Activated naive CD4-positive, alpha-beta T cell treated with Interleukin-2 at 50 U/mL for 16 hours (primary cell): ENCODE measurements at places on chromosomes 16 and 17.

DNA sequence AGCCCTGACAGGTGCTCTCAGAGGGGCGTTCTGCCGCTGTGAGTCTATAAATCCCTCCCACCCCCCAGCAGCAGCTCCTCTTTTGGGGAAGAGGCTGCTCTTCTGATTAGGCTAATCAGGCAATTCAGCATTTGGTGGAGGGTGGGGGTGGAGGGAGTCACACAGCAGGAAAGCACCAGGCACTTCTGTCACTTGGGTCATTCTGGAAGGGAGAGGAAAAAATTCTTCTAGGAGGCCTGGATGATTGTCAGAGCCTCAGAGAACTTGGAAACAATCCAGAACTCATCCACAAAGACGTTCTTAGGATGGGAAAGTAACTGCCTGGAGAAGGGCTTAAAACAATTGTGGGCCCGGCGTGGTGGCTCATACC, 7.3 kb upstream of the SSTR2 start:
- no peak for DNase-seq

- no peak for DNase-seq
Observed at GRCh38 chr16:19432429-19432828, 14.7 kb downstream of the TMC5 start.

GRCh38 chr16:19094542-19095365, 19.0 kb upstream of the ITPRIPL2 start:
- no peak for DNase-seq

DNA sequence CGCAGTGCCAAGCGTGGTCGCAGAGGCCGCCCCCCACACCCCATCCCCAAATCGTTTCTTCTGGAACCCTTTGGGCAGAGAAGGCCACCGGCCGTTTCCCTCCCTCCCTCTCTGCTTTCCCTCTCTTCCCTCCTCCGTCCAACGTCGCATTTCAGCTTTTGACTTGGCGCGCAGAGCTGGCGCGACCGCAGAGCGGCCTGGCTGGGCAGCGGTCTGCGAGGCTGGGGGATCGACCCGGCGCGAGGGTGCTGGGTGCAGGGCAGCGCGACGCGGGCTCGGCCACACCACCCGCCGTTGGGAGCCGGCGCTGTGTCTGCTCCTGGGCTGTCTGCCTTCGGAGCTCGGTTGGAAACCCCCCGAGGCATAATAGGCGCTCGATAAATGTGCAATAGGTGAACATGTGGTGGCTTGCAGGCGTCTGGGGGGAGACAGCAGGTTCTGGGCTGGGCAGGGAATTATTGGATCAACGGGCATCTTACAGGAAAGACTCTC, 2.8 kb upstream of the NTN3 start:
- DNase-seq: no peak

- no peak for DNase-seq
Observed at GRCh38 chr17:81013642-81014041, 21.3 kb upstream of the BAIAP2 start.

DNA sequence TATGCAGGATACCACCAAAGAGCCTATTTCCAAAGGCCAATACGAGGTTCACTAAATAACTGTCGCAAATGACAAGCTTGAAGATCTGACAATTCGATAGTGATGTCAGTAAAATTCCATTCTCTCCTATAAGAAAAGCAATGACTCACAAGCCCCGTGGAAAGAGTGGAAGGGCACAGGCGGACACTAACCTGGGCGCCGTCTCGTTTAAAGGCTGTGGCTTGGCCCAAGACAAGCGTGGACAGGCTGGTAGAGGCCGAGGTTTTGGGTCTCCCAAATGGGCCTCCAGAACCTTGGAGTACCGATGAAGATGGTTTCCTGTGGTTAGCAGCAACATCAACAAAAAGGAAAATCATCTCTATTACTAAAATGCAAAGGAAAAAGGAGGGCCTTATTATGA, 16.5 kb upstream of the SLC38A8 start:
- DNase-seq: no peak

DNA sequence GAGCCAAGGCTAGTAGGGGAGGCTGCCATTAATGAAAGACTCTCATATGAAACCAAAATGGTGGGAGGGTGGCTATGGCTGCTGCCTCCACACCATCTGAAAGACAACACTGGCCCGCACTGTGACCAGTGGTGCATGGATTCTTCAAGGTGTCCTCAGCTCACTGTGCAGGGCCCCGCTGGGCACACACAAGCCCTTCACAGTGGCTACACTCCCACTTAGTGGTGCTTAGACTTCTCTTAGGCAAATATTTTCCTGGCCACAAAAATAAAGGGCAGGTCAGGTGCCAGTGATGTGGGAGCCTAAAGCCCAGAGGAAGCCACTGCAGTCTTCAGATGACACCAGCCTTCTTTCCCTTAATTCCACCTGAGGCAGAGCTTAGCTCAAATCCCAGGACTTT, 38.1 kb upstream of the IRX3 start:
- DNase-seq: no peak

DNA sequence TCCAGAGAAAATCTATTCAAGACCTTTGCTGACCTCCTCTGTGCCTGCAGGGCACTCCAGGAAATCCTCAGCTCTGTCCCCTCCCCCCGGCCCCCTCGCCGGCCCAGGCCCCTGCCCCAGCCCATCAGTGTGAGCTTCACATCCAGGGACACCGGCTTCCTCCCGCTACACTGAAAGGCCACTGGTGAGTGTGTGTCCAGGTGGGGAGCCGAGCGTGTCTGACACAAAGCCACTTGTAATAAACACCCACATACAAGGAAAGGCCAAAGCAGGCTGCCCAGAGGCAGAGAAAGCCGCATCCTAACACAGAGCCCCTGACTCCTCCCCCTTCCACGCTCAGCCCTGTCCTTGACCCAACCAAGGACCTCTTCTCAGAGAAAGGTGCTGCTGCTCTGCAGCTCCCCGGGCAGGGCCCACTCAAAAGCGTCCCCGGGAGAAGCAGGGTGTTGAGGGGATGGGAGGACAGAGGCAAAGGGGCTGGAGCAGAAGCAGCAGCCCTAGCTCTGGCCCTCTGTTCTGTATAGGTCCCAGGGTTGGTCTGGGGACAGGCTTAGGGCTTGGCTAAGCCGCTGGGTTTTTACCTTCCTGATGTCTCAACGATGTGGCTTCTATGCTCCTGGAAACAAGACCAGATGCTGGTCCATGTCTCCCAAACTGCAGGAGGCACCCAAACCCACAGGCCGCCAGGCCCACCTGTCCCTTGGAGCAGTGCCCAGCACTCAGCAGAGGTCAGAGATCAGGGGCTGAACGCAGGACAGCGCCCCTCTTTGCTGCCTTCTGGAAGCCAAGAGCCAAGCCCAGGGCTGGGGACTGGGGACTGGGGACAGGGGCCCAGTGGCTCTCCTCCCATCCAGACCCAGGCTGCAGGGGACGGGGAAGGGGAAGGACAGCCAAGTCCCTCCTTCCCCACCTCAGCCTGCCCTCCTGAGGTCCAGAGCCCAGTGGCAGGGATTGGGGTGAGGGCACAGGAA, 15.3 kb downstream of the MNT start:
- no peak for DNase-seq

GRCh38 chr16:27571433-27572326, 21.7 kb downstream of the KATNIP start:
- no peak for DNase-seq

DNA sequence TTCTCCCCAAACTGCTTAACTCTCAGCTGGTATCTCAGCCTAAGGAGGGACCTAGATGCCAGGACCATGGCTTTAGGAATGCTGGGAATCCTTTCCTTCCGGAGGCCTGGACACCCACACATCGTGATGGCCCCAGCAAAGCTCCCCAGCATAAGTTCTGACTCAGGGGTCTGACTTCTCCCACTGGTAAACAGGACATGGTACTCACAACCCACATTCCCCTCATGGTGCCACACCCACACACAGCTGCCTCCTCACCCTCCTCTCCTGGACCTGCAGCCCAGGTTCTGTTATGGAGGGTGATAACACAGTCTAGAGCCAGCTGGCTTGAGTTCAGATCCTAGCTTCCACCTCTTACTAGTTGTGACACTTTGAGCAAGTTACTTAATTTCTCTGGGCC, 719 bp upstream of the RNF227 start:
- DNase-seq: no peak

- no peak for DNase-seq
Observed at GRCh38 chr16:1387331-1387730, 27.2 kb downstream of the UNKL start.

- no peak for DNase-seq
Observed at GRCh38 chr16:31085411-31085810, 3.3 kb downstream of the PRSS53 start.

- DNase-seq: no peak
Observed at GRCh38 chr17:32964541-32964940, 27.1 kb upstream of the SPACA3 start.

- no peak for DNase-seq
Observed at GRCh38 chr17:55186937-55187770, 77.6 kb upstream of the HLF start.

- DNase-seq: no peak
Observed at GRCh38 chr17:57480438-57481196, 224.3 kb downstream of the MSI2 start.

- DNase-seq: no peak
Observed at GRCh38 chr17:78933959-78934568, 8.9 kb upstream of the TIMP2 start.

DNA sequence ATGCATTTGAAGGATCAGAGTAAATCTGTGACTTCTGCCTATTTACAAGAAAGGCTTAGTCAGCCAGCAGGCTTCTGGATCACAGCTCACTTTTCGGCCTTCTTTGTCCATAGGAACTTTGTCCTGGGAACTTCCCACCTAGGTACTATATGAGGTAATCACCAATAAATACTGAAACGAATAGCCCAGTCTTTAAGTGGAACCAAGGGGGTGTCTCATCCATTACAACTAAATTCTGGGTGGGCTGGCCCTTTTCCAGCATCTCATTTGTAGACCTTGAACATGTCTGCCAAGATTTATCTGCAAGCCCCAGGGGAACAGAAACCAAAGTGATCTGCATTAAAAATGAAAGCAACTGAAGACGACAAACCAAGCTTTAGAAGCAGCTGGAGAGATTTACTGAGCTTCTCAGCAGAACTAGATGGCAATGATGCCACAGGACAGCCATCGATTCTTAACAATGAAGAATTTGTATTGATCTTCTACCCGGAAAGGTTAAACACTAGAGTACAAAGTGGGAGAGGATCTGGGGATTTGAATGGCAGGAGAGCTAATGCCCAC, 55.5 kb downstream of the SNX11 start:
- DNase-seq: no peak

DNA sequence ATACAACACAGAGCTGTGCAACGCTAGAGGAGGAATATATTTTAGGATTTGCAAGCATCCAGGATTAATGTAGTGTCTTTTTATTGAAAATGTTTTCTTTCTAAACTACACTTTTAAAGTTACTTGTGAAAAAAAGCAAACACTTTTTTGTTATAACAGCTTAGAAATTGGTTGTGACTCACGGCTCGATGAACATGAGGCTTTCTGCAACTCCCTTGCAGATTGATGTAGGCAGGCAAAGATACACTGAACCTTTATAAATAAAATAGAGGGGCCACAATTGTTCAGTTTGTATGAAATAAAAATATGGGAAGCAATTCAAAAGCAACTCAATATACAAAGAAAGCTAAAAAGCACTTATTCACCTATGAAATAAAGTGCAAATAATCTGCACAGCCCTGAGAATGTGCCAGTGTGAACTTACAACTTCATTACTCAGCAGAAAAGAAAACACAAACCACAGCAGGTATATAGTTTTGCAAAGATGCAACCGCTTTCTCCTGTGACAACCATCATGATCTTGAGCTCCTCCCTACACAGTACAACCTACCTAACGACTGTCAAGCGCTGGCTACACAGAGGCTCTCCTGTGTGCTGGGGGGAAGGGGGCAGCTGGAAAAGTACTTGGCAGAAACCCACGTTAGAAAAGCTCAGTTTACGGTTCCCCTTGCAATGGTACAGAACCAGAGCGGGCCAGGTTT, 948 bp downstream of the LUC7L start:
- DNase-seq: peak; percentile 18

DNA sequence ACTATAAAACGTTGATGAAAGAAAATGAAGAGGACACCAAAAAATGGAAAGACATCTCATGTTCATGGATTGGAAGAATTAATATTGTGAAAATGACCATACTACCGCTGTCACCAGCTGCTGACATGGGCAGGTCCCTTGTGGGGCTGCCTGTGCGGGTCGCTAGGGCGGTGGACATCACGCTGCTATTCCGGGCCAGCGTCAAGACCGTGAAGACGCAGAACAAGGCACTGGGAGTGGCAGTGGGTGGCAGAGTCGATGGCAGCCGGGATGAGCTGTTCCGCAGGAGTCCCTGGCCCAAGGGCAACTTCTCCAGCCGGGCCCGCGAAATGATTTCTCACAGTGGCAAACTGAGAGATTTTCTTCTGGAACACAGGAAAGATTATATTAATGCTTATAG, 48.2 kb upstream of the NSRP1 start:
- no peak for DNase-seq

DNA sequence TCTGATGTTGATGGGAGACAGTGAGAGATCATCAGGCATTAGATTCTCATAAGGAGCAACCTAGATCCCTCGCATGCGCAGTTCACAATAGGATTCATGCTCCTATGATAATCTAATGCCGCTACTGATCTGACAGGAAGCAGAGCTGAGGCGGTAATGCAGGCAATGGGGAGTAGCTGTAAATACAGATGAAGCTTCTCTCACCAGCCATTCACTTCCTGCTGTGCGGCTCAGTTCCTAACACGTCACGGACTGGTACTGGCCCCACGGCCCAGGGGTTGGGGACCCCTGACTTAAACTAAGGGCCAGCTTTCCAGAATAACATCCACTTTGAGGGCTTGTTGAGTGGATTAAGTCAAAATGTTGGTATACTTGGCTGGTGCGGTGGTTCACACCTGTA, 2.6 kb upstream of the TMEM219 start:
- DNase-seq: no peak

DNA sequence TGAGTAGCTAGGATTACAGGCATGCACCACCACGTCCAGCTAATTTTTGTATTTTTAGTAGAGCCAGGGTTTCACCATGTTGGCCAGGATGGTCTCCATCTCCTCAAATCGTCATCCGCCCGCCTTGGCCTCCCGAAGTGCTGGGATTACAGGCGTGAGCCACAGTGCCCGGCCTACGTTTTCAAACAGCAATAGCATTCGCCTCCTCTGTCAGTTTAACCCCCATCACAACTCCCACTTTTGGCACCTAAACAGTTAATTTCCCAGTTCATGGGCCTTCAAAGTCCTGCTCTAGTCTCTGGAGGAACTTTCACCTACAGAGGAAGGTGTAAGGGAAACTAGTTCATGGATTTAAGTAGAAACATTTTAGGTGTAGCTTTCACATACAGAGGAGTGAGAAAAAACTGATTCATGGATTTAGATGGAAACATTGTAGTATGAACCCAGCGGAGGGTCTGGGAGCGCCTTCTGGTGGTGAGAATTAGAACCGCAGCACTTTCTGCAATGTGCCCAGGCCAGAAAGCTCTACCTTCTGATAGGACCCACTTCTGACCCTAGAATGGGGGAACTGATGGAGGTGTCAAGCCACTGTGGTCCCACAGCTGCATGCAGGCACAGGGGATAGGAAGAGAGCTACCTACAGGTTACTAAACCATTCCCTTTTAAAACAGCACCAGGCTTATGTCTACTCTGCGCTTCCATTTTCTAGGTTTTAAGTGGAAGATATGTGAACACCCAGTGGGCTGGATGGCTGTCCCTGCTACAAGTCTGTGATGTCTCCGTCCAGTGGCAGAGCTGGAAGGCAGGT, 12.0 kb upstream of the MEOX1 start:
- peak; percentile 80 for DNase-seq
